Fibroblast of the aortic adventitia (primary cell): ENCODE measurements at places on chromosomes 2 and 18.

GRCh38 chr18:6729247-6730091 lies at the start of gene ARHGAP28:
Gene ARHGAP28 (plus strand): TSS chr18:6729716. CDS start chr18:6729822, 106 bp downstream.
- DNase-seq: peak; percentile 81

DNA sequence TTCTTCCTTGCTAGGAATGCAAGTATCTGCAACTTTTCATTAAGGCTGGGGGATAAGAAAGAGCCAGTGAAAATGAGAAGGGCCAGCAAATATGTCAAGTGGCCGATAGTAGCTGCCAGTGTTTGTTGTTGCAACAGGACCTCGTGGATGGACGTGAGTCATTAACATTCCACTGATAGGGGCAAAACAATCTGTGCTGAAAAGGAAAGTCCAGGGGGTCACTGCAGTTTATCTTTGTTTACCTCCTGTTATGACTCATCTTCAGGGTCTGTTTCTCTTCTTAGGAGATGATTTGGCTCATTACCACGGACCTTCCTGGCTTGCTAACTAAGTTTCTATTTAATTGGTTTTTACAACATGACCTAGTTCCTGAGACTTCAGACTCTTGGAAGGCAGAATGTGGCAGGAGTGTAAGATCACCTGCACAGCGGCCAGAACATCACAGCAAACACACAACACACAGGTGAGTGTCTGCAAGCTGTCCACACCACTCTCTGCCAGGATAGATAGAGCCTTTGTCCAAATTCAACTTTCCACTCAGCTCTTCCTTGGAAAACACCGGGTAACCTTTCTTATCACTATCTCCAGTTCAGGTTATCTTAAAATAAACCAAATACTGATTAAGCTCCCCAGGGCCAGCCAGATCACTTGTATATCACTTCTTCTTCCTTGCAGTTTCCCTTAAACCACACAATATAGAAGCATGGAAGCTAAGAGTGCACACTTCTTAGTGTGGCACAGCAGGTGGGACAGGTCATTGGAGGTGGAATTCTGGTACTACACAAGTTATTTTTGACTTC lies 157.5 kb upstream of the LMAN1 start:
- DNase-seq: peak; percentile 97

DNA sequence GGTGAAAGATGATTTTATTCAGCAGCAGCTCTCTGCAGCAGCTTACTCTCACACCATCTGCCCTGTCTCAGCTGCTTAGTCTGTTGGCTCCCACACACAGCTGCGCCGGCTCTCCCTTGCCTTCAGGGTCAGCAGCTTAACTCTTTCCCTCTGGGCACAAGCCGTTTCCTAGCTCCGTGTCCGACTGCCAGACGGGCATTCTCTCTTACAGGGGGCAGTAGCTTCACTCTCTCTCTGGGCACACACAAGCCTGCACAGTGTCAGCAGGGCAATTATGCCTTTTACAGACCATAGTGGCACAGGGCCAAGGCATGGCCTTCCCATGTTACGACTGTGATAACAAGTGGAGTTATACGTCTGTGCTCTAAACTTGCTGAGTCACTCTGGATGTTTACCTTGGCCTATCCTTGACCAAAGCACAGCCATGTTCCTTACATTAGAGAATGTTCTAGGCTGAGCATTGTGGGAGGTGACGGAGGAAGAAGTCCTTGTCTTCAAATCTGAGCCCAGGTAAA lies 31.7 kb downstream of the PCARE start:
- peak; percentile 59 for DNase-seq

DNA sequence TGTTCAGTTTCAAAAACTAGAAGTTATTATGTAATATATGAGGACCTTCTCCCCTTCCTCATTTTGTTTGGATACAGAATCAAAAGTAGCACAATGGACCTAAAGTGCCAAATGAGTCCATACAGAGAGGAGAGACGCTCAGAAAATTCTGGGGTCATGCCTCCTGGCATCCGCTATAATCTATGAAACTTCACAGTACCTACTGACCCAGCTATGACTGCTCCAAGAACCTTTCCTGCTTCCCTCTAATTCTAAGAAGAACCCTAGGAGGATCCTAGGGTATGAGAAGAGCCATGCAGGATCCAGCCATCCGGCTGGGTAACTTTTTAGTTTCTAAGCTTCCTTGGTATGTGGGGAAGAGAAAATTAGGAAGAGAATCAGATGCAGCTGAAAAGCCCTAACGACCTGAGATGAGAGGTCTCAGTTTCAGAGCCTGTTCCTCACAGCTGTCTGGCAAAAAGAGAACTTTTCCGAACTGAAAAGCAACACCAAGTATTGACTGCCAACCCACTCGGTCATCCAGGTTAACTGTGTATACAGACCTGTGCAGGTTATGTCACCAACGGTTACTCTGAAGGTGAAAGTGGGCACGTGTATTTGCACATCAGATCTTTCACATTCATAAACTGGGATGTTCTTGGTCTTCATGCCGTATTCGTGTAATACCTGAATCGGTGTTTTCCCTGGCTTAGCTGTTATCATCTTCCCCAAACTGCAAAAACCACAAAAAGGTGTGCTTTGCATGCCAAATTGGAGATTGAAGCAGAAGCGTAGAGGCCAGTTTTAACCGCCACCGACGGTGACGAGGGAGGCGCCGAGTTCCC lies 1.1 kb downstream of the PRKRA start:
- DNase-seq: peak; percentile 16

- no peak for DNase-seq
These were observed 113.9 kb downstream of the MAP4K4 start for GRCh38 chr2:101811226-101812015.

DNA sequence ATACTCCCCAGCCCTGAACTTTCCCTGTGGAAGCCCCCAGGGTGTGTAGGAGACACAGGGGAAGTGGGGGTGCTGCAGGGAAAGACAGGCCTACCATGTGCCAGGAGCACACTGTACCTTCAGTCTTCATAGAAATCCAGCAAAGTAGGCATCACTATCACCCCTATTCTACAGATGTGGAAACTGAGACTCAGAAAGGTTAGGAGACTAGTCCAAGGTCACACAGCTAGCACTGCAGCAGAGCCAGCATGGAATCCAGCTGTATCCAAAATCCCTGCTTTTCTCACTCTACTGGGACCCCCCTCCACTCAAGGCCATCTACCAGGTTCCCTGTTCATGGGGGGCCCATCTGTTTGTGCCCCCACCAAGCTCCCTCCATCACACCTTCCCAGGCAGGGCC lies 6.8 kb downstream of the DNPEP start:
- no peak for DNase-seq

GRCh38 chr2:72276356-72276755 lies 128.7 kb upstream of the CYP26B1 start:
- peak; percentile 73 for DNase-seq

- no peak for DNase-seq
These were observed 90.4 kb downstream of the CYP26B1 start for GRCh38 chr2:72057308-72057707.

GRCh38 chr2:199739413-199740110 lies 111.4 kb downstream of the FTCDNL1 start:
- DNase-seq: peak; percentile 65

DNA sequence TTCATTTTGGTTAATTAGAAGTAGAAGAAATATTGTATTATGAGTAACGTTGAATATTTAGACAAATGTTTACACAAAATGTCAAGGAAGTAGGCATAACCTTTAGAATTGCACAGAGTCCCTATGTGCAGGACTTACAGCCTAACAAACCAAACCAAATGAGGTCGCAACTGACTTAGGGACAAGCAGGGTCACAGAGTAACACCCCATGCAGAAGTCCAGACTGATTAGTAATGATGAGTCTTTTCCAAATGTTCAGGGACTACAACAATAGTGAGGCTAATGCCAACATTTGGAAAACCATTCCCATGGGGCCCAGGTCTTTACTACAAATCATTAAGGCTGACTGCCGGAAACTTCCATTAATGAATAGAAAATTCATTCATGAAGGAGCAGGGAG lies 452.5 kb upstream of the CHAC2 start:
- DNase-seq: peak; percentile 46

- no peak for DNase-seq
These were observed 164.7 kb downstream of the ALPK2 start for GRCh38 chr18:58464104-58464625.

- no peak for DNase-seq
These were observed 1.3 kb downstream of the PGAP1 start for GRCh38 chr2:196925051-196925767.

GRCh38 chr2:74556831-74557370 lies 2.4 kb downstream of the DOK1 start:
- DNase-seq: no peak

DNA sequence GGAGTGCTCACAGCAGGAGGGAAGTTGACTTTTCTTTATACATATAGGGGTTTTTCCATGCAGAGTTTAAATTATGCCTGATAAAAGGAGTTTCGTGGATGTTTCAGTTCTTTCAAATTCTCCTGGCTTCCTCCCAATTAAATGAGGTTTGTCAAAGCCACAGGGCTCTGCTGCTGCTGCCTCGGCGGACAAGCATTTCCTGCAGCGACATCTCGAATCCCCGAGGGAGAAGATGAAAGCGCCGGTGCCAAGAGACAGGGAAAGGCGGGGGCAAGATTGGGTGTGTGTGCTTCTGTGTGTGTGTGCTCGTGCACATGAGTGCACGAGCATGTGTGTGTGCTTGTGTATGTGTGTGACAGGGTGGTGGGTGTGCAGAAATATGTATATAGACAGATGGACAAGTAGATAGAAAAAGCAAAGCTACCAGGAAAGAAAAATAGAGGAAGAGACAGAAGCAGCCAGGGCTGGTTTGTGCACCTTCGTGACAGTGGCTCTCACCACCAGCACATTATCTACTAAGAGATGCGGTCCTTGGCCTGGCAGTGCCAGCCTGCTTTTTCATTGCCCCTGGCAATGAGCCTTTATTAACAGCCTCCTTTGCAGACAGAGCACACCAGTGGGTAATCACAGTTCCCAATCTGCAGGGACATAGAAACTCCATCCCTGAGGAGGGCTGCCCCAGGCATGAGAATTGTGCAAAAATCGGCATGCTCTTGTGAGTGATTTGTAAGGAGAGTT lies 76.2 kb downstream of the CDK15 start:
- peak; percentile 47 for DNase-seq

- no peak for DNase-seq
These were observed 563.6 kb downstream of the SLC4A3 start for GRCh38 chr2:220191031-220191430.

- peak; percentile 73 for DNase-seq
These were observed 293.1 kb downstream of the CDCA7 start for GRCh38 chr2:173647681-173648311.

GRCh38 chr2:174312581-174313234 lies 22.0 kb upstream of the SP9 start:
- DNase-seq: peak; percentile 8

DNA sequence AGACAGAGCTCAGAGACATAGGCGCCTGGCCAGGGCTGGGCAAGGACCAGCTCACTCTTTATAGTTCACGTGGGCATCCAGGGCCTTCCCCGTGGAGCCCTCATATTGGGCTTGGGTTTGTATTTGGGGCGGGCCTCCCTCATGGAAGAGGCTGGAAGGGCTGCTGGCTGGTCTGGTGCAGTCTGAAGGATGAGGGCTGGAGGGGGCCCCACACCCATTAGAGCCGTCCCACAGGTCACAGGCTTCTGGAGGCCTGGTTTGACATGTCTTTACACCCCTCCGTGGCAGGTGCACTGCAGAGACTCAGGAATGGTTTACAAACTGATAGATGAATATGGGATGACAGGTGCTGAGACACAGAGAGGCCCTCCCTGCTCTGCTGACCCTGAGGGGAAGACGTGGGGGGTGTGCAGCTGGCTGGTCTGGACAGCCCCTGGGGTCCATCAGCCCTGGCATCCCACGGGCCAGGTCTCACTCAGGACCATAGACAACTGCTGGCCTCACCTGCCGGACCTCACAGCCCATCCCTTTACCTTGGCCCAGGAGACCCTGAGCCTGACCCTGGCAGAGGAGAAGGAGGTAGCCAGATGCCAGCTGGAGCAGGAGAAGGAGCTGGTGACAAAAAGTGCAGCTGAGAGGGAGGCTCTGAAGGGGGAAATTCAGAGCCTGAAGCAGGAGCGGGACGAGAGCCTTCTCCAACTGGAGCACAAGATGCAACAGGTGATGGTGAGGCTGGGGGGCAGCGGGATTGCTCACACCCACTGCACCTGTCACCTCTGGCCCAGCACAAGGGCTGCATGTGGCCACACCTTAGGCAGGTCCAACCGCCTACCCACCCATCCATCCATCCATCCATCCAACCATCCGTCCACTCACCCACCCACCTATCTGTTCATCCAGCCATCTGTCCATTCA lies 43.9 kb downstream of the CROCC2 start:
- no peak for DNase-seq

DNA sequence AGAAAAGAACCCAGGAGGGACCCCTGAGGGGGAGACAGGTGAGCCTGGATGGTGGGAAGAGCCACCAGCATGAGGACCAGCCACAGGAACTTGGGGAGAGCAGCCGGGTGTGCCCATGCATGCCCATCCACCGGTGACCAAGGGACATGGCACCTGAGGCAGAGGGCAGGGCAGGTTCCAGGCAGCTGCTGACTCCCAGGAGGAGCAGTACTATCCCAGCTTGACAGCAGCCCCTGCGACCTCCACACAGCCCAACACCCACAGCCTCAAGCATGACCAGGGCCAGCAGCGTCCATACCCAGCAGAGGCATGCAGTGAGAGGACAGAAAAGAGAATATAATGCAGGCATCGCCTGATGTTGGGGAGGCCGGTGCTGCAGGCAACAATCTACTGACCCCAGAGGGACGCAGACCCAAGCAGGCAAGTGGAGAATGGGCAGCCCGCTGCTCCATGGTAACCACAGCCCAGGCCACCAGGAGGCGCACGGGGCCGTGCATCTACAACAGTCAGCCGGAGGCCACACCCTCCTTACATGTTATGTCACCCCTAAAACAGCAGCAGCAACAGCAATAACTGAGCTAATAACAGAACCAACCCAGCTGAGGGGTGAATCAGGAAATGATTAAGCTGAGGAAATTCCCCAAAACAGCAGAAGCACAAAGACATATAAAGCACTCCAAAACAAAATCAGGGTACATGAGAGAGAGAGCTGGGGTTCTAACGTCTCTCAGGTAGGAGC lies 44.1 kb downstream of the ANKMY1 start:
- DNase-seq: peak; percentile 82

DNA sequence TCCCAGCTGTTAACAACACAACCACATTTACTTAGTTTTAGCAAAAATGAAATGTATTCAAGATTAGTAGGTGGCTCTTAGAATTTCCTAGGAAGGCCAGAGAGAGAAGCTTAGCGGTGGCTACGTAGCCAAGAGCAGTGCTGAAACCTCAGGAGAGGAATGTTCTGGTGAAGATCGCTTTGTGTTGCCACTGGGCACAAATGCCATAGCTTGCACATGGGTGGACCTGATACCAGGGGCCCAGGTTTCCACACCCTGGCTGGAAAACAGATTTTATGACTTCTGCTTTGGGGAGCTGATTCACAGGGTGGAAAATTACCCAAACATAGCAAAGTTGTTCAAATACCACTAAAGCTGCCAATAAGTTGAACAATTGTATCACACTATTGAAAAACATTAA lies 43.4 kb downstream of the THUMPD2 start:
- DNase-seq: peak; percentile 36

DNA sequence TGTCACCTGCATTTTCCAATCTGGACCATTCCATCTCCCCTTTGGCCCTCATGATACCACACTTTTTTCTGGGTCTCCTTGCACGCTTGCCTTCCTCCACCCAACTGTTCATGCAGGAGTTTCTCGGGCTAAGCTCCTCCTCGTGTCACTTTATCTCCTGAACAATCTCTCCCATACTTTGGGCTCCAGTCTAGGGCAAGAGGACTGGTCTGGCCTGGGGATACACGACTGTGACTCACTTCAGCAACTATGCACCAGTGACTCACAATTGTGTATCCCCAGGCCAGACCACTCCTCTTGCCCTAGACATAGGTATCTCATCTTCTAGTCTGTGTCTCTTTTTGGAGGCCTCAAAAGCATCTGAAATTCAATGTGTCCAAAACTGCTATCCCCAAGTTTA lies 149.4 kb upstream of the PTPRM start:
- no peak for DNase-seq

- peak; percentile 87 for DNase-seq
These were observed 20.3 kb downstream of the STRADB start for GRCh38 chr2:201471732-201472393.
